ENCODE measurements at places on chromosomes 5 and 9.
A peak's percentile ranks its signal among the peaks of the same experiment; 100 is the strongest.

GRCh38 chr9:33467526-33467925 is 6.2 kb downstream of the NOL6 start:
- no peak for DNase-seq
- H3K4me3 ChIP-seq = no peak overlapping the region
- H3K36me3 ChIP-seq = peaks cover 16% of the 10 kb centered on the region
- H3K27me3 ChIP-seq = no peaks in the 10 kb centered on the region

DNA sequence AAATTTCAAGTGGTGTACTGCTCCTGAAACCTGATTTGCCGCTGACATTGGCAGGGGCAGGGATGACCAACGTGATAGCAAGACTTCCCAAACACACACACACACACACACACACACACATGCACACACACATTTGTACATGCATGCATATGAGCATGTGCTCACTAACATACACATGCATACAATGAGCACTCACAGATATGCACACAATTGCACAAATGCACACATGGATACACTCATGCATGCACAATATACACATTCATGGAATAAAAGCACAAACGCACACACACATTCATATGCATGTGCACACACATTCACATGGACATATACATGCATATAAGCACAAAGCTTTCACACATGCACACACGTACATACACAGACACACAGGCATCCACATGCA is 181.2 kb upstream of the ZNF618 start:
- H3K27ac ChIP-seq = no peak overlapping the region
- no peak overlapping the region for H3K4me3 ChIP-seq
- no peak for DNase-seq

GRCh38 chr5:111132076-111132475 is 39.9 kb downstream of the WDR36 start:
- H3K27me3 ChIP-seq = no peaks in the 10 kb centered on the region
- no peak overlapping the region for H3K4me3 ChIP-seq
- H3K27ac ChIP-seq = no peak overlapping the region
- no peak for DNase-seq
- no peaks in the 10 kb centered on the region for H3K36me3 ChIP-seq

- no peak overlapping the region for H3K27ac ChIP-seq
- H3K27me3 ChIP-seq = no peaks in the 10 kb centered on the region
- DNase-seq = no peak
- no peaks in the 10 kb centered on the region for H3K36me3 ChIP-seq
These were observed 203.6 kb upstream of the DAB2 start for GRCh38 chr5:39628348-39628747.

DNA sequence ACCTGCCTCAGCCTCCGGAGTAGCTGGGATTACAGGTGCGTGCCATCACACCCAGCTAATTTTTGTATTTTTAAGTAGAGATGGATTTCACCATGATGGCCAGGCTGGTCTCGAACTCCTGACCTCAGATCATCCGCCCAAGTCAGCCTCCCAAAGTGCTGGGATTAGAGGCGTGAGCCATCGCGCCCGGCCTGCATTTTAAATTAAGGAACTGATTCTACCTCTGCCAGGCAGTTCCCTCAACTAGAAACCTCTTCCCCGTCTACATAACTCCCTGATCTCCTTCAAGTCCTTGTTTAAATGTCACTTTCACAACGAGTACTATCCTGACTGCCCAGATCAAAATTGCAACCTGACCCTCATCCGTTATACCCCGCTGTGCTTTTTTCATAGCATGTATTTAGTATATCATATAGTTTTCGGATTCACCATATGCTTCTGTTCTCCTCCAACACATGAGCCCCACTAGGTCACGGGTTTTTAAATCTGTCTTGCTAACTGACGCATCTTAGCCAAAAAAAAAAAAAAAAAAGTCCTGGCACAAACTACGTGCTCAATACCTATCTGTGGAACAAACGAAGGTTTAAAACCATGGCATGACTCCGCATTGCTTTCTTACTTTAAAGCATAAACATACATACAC is 858 bp upstream of the SOWAHA start:
- no peaks in the 10 kb centered on the region for H3K36me3 ChIP-seq
- no peak for DNase-seq
- H3K4me3 ChIP-seq = no peak overlapping the region
- no peaks in the 10 kb centered on the region for H3K27me3 ChIP-seq

DNA sequence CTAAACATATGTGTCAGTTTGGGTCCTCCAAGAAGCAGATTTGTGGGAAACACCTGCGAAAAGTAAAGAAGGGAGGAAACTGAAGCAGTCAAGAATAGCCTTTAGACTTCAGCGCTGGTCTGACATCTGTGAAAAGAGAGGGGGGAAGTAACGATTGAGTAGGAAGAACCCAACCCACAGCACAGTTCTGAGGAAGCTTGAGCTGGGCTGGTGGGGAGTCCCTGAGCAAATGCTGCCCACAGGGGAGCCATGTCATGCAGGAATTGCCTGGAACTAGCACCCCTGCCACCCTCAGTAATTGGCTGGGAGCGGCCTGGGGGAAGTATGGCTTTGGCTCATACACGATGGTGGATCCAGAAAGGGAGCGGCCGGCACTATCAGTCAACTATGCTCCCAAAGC is 20.6 kb downstream of the FAM240B start:
- no peaks in the 10 kb centered on the region for H3K27me3 ChIP-seq
- no peak overlapping the region for H3K4me3 ChIP-seq
- H3K36me3 ChIP-seq = no peaks in the 10 kb centered on the region
- H3K27ac ChIP-seq = no peak overlapping the region
- no peak for DNase-seq
- H3K4me1 ChIP-seq = no peaks in the 10 kb centered on the region

DNA sequence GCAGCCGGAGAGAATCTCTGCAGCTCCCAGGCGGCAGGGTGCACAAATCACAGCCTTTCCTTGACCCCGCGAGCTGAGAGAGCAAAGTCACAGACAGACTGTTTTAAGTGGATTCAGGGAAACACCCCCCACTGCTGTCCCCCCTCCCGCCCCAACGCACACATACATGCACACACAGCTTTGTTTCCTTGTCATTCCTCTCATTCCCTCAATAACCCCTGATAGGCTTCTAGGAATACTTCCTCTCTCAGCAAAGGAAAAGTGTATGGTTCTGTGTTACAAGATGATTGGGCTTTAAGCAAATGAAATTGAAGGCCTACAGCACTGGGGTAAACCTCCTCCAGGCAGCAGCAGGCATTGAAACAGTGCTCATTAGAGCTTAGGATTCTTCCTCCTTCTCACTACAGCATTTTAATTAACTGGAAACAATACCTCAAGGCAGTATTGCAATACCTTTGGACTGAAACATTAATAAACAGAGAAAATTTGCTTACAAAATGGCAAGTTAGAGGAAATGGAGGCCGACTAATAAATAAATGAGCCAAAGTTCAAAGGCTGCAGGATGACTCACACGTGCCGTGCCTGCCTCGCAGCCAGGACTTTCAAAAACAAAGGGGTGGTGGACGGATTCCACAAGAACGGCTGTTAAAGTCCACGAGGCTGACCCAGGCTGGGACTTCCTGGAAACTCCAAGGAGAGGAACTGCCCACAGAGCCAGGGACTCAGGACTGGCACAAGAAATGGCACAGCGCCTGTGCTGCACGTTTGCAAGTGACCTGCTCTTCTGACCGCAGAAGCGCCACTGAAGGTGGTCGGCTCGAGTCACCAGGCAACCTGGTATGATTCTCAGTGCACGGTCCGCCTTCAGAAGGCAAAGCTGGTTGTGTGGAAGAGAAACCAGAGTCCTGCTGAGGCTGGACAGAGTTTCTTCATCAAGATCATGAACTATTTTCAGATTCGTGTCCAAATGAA is 236.2 kb downstream of the SYK start:
- no peaks in the 10 kb centered on the region for H3K27me3 ChIP-seq
- no peak overlapping the region for H3K4me3 ChIP-seq
- H3K36me3 ChIP-seq = no peaks in the 10 kb centered on the region
- no peaks in the 10 kb centered on the region for H3K4me1 ChIP-seq
- H3K27ac ChIP-seq = peak overlapping the region; percentile 59

GRCh38 chr5:121870489-121870888 is 18.8 kb downstream of the FTMT start:
- no peak overlapping the region for H3K4me3 ChIP-seq
- H3K27me3 ChIP-seq = no peaks in the 10 kb centered on the region
- H3K4me1 ChIP-seq = no peaks in the 10 kb centered on the region
- H3K27ac ChIP-seq = no peak overlapping the region
- DNase-seq = no peak

- H3K4me3 ChIP-seq = no peak overlapping the region
- no peak overlapping the region for H3K27ac ChIP-seq
- H3K27me3 ChIP-seq = no peaks in the 10 kb centered on the region
- no peak for DNase-seq
These were observed 190.6 kb upstream of the MSX2 start for GRCh38 chr5:174533751-174534241.

DNA sequence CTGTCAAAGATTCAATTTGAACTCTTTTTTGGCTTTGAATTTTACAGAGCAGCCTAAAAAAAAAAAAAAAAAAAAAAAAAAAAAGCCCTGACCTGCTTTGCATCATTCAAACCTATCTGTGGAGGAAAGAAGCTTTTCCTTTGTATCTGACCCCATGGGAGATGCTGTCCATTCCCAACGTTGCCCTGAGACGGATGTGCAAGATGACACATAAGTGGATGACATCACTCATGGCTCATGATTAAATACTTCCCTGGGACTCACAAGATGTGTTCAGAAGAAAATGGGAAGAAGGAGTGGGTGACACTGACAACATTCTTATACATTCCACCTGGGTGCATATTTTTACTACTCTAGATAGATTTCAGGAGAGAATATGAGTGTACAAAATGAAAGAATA is 245.7 kb upstream of the ELAVL2 start:
- no peaks in the 10 kb centered on the region for H3K36me3 ChIP-seq
- H3K27me3 ChIP-seq = no peaks in the 10 kb centered on the region
- DNase-seq = no peak
- no peaks in the 10 kb centered on the region for H3K4me1 ChIP-seq
- no peak overlapping the region for H3K27ac ChIP-seq
- H3K4me3 ChIP-seq = no peak overlapping the region

DNA sequence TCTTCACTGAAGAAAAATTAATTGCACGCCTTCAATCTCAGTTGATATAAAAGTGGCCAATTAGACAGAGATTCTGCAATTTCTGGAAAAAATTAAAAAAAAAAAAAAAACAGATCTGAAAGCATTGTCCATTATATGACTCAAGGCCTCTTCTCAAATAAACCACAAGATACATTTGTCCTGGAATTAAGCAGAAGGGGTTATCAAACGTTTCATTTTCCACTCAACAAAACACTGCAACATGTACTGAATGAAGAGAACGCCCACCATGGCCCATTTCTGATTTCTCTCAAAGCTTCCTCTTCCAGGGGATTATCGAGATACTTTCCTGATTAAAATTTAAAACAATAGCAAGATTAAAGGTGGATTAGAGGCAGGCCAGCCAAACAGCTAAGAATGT is 5.8 kb upstream of the PAPPA start:
- DNase-seq = no peak
- no peaks in the 10 kb centered on the region for H3K36me3 ChIP-seq
- H3K4me3 ChIP-seq = no peak overlapping the region
- H3K4me1 ChIP-seq = no peaks in the 10 kb centered on the region
- no peak overlapping the region for H3K27ac ChIP-seq

GRCh38 chr9:106092083-106092482 is 397.7 kb downstream of the TMEM38B start:
- DNase-seq = no peak
- no peak overlapping the region for H3K27ac ChIP-seq
- H3K4me3 ChIP-seq = no peak overlapping the region
- H3K27me3 ChIP-seq = no peaks in the 10 kb centered on the region
- no peaks in the 10 kb centered on the region for H3K36me3 ChIP-seq

DNA sequence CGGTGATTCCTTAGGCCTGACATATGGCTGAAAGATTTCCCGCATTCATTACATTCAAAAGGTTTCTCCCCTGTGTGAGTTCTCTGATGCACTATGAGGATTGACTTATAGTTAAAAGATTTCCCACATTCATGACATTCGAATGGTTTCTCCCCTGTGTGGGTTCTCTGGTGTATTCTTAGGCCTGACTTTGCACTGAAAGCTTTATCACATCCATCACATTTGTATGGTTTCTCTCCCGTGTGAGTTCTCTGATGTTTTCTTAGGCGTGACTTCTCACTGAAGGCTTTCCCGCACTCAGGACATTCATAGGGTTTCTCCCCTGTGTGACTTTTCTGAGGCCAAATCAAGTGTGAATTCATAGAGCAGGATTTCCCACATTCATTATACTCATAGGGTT is 35.8 kb downstream of the ZNF782 start:
- DNase-seq = no peak
- H3K4me1 ChIP-seq = no peaks in the 10 kb centered on the region
- H3K4me3 ChIP-seq = no peak overlapping the region
- H3K27ac ChIP-seq = no peak overlapping the region
- H3K27me3 ChIP-seq = no peaks in the 10 kb centered on the region
- no peaks in the 10 kb centered on the region for H3K36me3 ChIP-seq

GRCh38 chr5:169183576-169183975 is 117.4 kb downstream of the SLIT3 start:
- no peaks in the 10 kb centered on the region for H3K36me3 ChIP-seq
- H3K27ac ChIP-seq = no peak overlapping the region
- H3K27me3 ChIP-seq = no peaks in the 10 kb centered on the region
- H3K4me1 ChIP-seq = no peaks in the 10 kb centered on the region
- no peak for DNase-seq
- no peak overlapping the region for H3K4me3 ChIP-seq

- no peaks in the 10 kb centered on the region for H3K27me3 ChIP-seq
- no peaks in the 10 kb centered on the region for H3K4me1 ChIP-seq
- H3K27ac ChIP-seq = no peak overlapping the region
- no peak overlapping the region for H3K4me3 ChIP-seq
These were observed 47.9 kb upstream of the PPP2CA start for GRCh38 chr5:134273642-134274395.
